ENCODE measurements at places on chromosomes 16 and 17. TPM values are rescaled to one million over a fixed set of nuclear protein-coding genes. Genes with fewer than 3 reads are reported as not detected.

GRCh38 chr17:8503807-8504206 lies 68.1 kb downstream of the NDEL1 start:
- DNase-seq = no peak

DNA sequence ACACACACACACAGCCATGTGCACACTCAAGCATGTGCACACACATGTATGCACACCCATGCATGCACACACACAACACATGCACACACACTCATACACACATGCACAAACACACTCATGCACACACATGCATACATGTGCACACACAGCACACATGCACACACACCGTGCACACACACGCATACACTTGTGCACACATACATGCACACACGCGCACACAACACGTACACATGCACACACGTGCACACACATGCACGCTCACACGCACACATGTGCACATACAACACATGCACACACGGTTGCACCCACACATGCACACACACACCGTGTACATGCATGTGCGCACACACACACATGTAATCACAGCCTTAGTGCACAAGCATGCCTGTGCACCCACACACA lies 230.4 kb upstream of the GSE1 start:
- DNase-seq = no peak

- no peak for DNase-seq
Observed at GRCh38 chr16:88195911-88196465, 186.8 kb upstream of the ZNF469 start.

DNA sequence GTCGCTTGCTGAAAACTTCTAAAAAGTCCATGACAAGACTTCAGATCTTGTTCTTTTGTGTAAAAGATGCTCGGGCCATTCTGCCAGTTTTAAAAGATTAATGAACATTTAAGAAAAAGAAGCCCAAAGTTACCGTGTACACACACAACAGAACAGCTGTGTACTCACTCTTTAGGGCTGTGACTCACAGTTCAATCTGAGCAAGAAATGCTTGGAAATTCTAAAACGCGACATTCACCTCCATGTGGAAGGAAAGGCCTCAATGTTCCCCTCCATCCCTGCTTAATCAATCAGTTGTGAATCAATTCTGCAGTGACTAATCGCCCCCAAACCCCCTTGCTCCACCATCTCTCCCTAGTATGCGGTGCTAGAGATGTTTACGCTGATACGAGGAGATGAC lies 609.9 kb upstream of the SALL1 start:
- DNase-seq = no peak

DNA sequence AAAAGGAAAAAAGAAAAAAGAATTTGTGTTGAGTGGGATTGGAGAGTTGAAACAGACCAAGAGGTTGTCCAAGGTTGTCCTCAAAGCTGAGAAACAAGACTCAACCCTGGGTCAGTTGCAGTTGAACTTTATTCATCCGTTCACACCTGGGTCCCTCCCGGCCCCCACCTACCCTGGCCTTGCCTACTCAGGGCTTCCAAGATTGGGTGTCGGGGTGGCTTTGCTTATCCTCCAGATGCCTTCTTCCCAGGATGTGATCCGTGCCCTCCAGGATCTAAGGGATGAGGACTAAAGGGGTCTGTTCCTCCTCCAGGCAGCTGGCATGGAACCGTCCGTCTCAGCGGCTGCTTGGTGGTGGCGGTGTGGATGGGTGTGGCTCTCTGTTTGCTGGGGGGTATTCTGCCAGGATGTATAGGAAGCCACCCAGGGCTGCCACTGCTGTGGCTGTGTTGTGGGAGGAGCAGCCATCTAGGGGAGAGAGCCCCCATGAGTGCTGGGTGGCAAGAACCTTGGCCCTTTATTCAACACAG lies 10.3 kb upstream of the NAGPA start:
- no peak for DNase-seq

GRCh38 chr17:30405161-30405560 lies 26.4 kb downstream of the CPD start:
- no peak for DNase-seq

DNA sequence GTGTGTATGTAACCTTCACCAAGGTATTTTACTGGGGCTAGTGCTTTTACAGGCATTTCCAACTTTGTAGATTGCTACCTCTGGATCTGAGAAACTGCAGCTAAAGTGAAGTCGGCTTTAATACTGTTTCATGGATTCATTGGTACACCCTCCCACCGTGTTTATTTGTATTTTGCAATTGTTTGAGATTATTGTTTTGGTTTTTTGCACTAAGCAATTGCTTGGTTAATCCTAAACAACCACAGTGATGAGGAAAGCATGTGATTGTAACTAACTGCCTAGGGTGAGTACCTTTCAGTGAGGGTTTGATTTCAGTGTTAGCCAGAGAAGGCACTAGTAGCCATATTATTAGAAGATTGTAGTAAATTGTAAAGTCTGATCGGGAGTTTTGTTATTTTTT lies 3.3 kb downstream of the LUC7L3 start:
- DNase-seq = no peak

- DNase-seq = no peak
Observed at GRCh38 chr17:16107165-16107770, 107.6 kb downstream of the TTC19 start.

- DNase-seq = no peak
Observed at GRCh38 chr17:43324205-43324893, 74.4 kb upstream of the ARL4D start.

DNA sequence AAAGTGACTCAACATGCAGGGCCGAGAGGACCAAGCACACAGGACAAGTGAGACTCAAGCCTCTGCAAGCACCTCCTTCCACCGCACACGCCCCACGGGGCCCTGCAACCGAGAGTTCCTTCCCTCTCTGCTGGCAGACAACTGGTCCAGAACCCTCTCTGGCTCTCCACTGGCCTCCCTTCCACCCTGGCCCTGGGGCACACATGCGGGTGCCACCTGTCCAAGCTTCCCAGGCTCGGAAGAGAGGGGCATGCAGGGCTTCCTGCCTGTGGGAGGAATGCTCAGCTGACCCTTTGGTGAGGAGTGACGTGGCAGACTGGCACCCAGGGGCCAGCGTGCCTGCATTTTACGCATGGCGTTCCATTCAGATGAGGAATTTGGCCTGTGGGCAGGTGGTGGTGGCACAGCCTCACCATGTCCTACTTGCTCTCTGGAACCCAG lies 59.8 kb downstream of the PIPOX start:
- no peak for DNase-seq

- DNase-seq = no peak
Observed at GRCh38 chr17:64739316-64740058, 77.4 kb upstream of the SMURF2 start.

DNA sequence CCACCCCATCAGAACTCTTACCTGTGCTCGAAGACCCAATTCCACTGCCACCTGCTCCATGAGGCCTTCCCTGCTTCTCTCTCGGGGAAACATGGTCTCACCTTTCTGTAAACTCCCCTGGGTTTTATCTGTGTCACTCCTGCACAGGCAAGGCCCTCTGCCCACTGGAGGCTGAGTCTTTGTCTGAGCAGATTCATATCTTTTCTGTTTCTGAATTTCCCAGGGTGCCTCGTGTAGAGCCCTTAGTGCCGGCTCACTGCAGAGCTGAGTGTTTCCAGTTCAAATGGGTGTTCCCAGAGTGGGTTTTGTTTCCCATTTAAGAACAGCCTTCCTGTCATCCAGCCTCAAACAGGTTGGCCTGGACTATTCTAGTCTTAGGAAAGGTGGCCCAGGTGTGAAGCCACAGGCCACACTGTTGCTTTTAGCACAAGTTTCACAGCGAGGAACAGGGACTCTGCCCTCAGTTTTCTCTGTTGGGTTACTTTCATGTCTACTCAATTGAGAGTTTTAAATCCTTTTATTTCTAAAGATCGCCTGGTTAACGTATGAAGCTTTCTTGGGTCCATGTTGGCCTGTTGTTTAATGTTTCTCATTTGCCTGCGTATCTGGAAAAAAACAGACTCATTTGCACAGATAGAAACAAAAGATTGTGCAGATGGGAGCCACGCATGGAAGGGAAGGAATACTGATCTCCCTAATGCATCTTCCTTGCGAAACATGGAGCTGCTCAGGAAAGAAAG lies 228.7 kb downstream of the MSI2 start:
- DNase-seq = no peak

GRCh38 chr17:4740025-4740351 lies 260 bp upstream of the CXCL16 start:
- no peak for DNase-seq

DNA sequence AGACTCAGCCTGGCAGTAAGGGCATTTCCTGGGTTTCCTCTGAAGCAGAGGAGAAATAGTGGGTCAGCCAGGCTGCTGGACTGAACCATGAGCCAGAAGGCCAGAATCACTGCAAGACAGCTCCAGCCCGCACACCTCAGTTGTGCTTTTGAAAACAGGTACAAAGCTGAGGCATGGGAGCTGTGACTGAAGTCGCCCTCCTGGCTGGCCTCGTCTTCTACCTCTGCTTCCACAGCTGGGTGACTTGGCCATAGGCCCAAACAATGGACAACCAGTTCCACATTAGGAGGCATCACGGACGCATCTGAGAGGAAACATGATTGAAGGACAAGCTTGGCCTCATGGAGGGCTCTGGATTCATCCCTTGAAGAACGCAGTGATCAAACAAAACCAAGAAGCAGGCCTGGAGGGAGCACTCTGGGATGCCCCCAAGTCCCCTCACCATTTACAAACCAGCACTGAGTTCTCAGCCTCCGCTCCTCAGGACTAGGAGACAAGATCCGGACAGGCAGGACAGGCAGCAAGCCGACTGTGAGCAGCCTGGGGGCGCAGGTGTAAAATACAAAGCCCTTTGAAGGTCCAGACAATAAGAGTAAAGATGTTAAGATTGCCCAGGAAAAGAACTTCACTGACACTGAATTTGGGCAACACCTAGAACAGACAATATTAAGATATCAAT lies 68.7 kb downstream of the N4BP1 start:
- DNase-seq = no peak

GRCh38 chr16:27199235-27199586 lies 4.1 kb upstream of the KDM8 start:
- no peak for DNase-seq

- peak; percentile 58 for DNase-seq
Observed at GRCh38 chr16:11356573-11357331, 11.5 kb downstream of the RMI2 start.

DNA sequence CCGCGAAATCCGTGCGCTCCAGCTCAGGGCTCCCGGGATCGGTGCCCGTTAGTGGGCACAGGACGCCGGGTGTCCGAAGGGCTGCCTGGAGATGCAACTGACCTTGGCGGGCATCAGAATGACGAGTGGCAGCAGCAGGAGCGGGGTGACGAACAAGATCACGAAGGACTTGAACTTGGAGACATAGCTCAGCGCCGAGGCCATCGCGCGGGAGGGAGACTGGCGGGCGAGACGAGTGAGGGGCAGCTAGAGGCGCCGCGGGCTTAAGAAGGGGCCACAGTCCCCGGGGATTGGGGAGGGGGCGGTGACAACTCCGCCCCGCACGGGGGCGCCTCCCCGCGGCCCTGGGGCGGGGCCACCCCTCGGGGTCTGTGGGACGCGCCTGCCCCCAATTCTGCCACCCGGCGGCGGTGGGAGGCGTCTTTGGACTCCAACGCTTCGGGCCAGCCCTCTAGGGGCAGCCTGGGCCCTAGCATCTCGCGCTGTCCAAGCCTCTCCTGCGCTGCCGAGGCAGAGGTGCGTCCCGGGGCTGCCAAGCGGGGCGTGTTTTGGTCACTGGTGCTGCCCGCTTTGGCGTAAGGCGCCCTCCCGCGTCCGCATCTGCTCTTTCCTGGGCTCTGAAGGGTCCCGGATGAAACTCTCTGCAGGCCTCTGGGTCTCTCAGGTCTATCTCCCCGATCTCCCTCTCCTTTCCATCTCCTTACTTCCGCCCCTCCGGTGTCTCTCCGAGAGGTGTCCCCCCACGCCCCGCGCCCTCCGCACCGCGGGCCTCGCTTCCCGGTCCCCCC lies at the start of gene SLC13A5:
SLC13A5 (minus strand) TSS at position 240 of the 788 bp plus-strand sequence; CDS start at position 204, 36 bp downstream.
- peak; percentile 80 for DNase-seq

- DNase-seq = no peak
Observed at GRCh38 chr17:38797158-38797490, 2.2 kb downstream of the PIP4K2B start.

DNA sequence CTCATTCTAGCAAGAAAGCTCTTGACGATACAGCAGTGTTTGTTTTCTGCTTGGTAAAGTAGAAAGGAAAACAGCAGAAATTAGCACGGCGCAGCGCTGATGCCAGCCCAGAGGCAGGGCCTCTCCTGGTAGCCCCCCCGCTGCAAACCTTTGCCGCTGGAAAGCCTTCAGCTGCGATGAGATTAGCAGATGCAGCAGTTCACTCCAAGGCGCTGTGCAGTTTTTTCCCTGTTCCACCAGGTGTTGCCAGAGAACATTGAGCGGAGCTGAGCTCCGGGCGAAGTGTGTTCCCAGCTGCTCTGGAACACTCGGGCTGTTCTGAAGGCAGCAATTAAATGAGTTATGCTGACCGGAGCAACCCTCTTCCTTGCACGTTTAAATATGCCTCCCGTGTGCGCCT lies 72.5 kb downstream of the RBFOX1 start:
- no peak for DNase-seq

CD19 gene
- not detected for polyA plus RNA-seq

RUNDC3A gene
- polyA plus RNA-seq = 0.48 TPM

STAT5B gene
- polyA plus RNA-seq = 33.1 TPM

AOC2 gene
- polyA plus RNA-seq = 1.7 TPM

GPRC5C gene
- 49.2 TPM for polyA plus RNA-seq

GABARAP gene
- 431 TPM for polyA plus RNA-seq

All from A549 (cell line).